ENCODE measurements at places on chromosomes 6 and 20. TPM values are rescaled to one million over a fixed set of nuclear protein-coding genes. Genes with fewer than 3 reads are reported as not detected.

GRCh38 chr6:170179616-170180324, 111.1 kb downstream of the DLL1 start:
- peak; percentile 0 for DNase-seq

DNA sequence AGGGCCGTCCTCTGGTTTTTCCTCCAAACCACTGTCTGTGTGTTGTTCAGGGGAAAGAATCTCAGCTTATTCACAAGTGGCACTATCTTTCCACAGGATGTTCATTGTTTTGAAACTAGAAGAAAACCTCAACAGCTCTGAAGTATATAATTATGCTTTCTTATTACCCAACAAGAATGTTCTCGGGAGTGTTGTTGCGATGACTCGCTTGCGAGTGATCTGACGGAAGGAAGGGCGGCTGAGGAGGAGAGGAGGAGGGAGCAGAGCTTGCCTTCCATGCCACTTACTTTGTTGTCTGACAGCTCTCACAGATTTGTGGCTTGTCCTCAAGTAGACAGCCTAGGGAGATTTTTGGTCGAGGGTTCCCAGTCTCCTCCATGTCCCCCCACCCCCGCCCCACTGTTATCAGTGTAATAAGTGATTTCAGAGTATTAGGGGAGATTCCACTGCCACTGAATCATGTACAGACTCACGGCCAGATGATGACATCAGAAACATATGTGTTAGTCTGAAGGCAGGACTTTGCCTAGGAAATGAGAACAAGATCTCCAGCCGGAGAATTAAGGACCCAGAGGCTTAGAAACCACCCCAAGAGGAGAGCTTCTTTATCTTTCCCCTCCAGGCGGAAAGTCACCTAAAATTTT, 80.7 kb upstream of the CCN6 start:
- peak; percentile 93 for DNase-seq

- peak; percentile 12 for DNase-seq
These were observed 216.0 kb downstream of the GJA1 start for GRCh38 chr6:121651420-121651819.

DNA sequence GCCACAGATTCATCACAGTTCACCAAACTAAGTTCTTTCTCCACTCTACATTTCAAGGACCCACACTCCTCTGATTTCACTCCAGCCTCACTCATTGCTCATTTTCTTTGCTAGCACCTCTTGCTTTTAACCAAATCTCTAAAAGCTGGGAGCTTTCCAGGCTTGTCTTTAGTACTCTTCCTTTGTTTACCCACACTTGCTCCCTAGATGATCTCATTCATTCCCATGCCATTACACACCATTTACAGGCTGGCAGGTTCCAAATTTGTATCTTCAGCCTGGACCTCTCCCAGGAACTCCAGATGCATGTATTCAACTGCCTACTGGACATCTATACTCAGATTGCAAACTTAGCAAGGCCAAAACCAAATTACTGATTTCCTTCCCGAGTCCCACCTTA, 5.3 kb upstream of the GUCA1B start:
- peak; percentile 81 for DNase-seq

DNA sequence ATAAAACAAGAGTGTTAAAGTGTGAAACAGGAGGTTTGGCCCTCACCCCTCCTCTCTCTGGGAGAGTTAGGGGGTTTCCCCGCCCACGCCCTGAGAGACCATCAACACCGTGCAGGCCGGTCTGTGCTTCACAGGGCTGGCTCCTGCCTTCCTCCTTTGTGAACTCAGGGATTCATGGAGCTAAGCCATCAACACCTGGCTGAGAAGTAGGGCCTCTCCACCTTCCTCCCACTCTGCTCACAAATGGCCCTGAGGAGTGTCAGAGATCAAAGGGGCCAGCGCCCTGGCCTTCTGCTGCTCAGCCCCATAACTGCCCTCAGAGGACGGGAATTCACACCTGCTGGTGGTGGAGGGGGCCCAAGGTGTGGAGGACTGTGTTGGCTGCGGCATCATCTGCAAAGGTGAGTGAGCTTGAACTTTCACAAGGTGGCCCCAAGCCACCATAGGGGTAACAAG, 88.6 kb downstream of the PSMB1 start:
- no peak for DNase-seq

GRCh38 chr6:13847326-13848050, 33.1 kb upstream of the MCUR1 start:
- no peak for DNase-seq

GRCh38 chr6:139625998-139626975, 251.8 kb upstream of the CITED2 start:
- DNase-seq = no peak

DNA sequence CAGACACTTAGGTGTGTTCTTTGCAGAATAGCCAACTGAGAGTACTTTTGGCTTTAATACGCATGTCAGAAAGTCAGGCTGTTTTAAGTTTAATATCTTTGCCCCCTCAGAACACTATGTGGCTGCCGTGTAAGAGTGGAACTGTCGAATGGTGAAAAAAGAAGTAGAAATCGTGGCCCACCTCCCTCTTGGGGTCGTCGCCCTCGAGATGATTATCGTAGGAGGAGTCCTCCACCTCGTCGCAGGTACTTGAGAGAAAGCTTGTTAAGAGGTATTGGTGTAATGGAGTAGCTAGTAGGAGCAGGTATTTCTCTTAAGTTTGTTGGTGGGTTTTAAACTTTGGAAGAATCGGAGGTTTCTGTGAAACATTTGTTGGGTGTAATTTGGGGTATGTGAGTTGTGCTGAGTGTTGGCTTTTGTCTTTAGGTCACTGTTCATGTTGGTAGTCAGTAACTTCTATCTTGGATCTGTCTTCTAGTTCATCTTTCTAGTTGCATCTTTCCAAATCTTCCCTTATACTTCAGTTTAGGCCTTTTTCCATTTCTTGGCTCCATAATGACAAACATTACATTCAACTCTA, 4.7 kb downstream of the SRSF3 start:
- DNase-seq = no peak

DNA sequence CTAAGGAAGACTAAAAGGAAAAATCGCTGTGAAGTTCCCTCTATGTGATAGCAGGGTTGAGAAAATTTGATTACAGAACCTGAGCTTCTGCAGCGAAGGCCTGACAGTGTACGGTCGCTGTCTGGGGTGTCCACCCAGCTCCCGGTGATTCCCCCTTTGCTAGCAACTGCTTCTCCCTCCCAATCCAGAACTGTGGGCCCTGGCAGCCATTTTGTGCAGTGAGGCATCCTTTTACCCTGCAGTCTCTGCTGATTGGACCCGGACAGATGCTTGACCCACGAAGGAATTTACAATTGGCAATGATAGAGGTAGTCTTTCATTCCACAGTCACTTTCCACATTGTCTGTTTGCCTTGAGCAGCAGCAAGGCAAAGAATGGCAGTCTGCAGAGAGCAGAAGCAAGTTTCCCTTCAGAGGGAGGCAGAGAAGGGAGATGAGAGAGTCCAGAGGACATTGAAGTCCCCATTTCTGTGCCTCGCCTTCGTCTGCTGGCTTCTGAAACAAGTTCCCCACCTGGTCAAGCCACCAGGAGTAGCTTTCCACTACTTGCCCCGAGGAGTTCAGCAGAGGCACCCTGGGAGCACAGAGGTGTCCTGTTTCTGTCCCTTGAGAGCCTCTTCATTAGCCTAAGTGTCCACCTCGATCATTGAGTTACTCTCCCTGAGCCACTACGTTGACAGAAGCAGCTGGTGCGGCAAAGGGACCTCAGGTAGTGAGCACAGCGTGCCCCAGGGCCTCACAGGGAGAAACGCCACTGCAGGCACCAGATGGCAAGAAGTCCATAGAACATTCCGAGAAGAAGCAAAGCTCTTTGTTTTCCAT, 370.3 kb downstream of the NRN1 start:
- no peak for DNase-seq

GRCh38 chr20:17651760-17652388, 30.2 kb downstream of the RRBP1 start:
- DNase-seq = no peak

GRCh38 chr20:49825521-49826033, 12.9 kb downstream of the SLC9A8 start:
- DNase-seq = no peak

DNA sequence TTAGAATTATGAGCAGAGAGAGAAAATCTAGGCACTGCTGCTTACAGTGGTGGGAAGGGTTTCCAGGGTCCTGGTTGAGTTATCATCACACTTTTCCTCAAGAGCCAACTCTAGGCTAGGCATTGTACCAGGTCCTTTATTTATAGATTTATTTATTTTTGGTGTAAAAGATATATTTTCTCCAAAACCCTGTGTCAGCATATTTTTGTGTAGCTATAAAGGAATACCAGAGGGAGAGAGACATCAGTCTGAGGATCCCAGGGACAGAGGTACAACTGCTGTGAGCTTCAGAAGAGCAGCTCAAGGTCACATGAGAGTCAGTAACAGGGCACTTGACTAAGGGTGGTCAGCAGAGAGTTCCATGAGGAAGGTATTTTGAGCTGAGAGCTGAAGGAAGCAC, 159.7 kb downstream of the SLC35B3 start:
- no peak for DNase-seq

DNA sequence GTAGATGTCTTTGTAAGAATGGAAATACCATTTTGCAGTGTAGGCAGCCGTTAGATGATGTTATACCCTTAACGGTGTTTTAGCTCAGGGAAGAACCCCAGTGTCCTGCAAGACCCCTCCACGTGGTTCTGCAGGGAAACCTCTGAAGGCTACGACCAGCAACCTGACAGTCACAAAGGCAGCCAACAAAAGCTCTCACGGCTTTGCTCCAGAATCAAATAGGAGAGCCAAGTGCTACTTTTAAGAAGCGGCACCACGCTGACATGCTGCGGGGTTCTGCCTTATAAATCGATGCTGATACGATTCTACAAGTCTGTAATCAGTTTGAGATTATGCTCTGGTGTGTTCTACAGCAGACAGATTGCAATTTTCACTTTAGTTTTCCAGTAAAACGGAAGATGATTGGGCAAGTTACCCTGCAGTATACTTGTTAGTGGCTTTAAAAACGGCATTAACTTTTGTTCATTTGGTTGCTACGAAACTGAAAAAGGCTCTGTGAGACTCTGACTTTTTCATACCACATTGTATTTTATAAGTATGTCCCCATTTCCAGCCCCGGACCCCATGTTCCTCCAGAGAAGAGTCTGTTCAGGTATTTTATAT, 312.9 kb downstream of the SAMD5 start:
- DNase-seq = no peak

GRCh38 chr20:57996936-57997890, 231.2 kb downstream of the ANKRD60 start:
- DNase-seq = peak; percentile 75

GRCh38 chr20:54103762-54104600, 33.6 kb upstream of the BCAS1 start:
- no peak for DNase-seq

GRCh38 chr6:71347119-71347518, 58.5 kb downstream of the OGFRL1 start:
- no peak for DNase-seq

DNA sequence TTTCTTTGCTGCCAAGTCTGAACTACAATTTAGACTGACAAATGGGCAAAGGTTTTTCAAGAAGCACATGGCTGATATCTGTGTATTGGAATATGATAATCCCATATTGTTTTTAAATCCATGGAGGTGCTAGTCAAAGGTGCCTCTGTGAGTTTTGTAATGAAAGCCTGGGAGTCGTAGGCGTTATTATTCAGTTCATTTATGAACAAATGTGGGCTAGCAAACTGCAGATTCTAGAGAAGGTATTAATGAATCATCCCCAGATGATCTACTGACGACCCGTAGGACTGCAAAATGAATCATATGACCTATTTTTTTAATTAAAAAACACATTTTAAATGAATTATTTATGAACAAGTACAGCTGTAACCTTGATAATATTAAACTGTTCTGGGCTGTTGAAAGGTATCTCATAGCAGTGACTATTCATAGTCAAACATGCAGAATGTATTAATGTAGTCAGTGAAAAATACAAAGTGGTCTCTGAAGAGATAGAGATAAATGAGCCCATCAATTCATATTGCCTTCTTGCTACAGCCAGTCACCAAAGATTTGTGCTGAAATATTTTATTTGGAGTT, 1317.8 kb upstream of the MAP3K7 start:
- DNase-seq = no peak

DNA sequence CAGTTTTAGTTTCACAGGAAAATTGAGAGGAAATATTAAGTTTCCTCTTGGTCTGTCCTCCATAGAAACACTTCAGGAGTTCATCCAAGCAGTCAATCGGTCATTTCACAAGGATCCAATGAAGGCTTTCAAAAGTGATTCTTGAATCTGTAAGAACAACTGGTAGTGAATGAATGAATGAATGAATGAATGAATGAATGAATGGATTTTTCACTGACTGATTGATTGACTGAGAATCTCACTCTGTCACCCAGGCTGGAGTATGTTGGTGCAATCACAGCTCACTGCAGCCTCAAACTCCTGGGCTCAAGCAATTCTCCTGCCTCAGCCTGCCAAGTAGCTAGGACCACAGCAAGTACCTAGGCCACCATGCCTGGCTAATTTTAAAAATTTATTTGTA, 39.4 kb upstream of the TAF8 start:
- no peak for DNase-seq

DNA sequence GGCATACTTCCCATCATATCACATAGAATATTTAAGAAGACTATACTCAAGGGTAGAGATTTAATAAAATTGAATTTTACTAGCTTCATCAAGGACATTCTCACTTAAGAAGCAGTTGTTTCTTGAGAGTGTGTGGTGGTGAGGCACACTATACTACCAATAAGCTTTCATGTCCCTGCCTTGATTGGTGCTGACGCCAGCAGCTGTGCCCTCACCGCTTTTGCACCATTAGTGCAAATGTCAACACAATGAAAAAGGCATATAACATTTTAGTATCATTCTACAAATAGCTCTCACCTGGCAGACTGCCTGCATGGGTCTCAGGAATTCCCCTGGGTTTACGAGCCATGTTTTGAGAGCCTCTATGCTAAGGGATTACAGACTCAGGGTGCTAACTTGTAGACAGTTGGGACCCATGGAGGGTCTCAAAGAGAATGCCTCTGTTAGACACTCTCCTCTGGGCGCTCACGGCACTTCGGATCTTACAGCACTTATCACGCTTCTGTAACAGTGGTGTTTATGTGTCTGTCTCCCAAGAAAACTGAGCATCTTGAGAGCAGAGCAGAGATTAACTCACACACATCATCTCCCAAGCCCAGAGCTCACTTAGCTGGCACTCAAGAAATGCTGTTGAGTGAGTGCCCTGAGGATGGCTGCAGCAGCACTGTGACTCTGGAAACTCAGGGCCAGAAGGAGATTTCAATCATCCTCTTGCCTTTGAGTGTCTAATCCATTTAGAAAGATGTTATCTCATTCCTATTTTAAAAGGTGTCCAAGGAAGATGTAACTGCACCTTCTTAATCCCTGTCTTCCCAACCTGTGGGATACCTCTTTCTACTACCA, 143.3 kb upstream of the GPR6 start:
- no peak for DNase-seq

Gene ME1
- 19.9 TPM for total RNA-seq

Gene SLC22A2
- total RNA-seq = 1.1 TPM

Gene C6orf58
- total RNA-seq = 0.39 TPM

Gene NRSN1
- not detected for total RNA-seq

Gene USP49
- 3.9 TPM for total RNA-seq

Gene C20orf204
- 1.1 TPM for total RNA-seq

Gene SLC35B2
- 86.8 TPM for total RNA-seq

Gene TREML1
- not detected for total RNA-seq

Gene PROKR2
- not detected for total RNA-seq

Gene SAMHD1
- total RNA-seq = 12.7 TPM
